ENCODE measurements at places on chromosomes 11 and 22. TPM values are rescaled to one million over a fixed set of nuclear protein-coding genes. Genes with fewer than 3 reads are reported as not detected.

DNA sequence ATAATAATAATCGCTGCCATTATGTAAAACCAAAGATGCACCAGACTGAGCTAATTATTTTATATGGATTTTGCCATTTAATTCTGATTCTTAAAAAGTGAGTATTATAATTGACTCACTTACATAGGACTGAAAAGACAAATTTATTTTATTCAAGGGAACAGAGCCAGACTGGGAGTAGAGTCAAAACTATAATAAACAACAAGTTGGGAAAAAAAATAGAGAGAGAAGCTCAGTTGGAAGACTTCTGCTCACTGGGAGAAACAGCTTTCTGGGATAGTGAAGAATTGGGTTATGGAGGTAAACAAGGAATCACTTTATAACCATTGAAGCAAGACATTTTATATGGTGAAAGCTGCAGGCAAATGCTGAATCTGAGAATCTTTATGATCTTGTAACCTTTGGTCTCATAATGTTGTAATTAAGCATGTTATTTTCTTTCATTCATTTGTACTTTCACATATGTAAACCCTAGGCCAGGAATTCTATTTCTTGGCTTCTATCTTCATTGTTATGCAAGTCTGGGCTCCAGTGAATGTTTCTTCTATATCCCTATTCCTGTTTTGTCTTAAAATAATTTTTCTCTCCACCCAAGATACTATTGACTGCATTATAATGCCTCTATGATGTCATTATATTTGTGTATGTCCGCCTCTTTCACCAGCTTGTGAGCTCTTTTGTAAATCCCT is 725.3 kb upstream of the CCDC179 start:
- no peak for DNase-seq

DNA sequence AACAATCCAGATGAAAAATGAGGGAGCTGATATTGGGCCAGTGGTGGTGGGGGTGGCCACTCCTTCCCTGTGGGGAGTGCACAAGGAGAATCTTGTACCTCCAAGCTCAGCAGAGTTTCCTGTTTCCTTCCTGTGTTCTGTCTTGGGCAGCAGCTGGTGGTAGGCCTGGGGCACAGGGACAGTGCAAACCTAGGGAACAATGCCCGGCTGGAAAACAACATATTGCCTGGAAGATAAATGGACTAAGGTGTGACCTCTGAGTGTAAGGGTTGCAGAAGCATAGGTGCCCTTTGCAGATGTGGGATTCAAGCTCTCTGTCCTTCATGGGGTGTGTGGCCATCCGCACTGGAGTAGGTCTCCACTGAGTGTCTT is 5.8 kb upstream of the JAM3 start:
- DNase-seq = no peak

- DNase-seq = no peak
These were observed 16.9 kb downstream of the CSF2RB start for GRCh38 chr22:36930041-36930935.

- no peak for DNase-seq
These were observed 15.1 kb downstream of the APOL1 start for GRCh38 chr22:36267896-36268485.

- DNase-seq = no peak
These were observed 1.5 kb downstream of the ATG13 start for GRCh38 chr11:46618837-46619236.

OR56A1 gene
- not detected for total RNA-seq

ANO1 gene
- total RNA-seq = not detected

Data from activated T-helper 1 cell treated with anti-CD3 and anti-CD28 coated beads, Interleukin-12 subunit alpha, Interleukin-12 subunit beta, Interleukin-2, Interleukin-4 antibody, amounts not matched to agents 30 ng/mL and 10 ng/mL and 1 ng/mL, durations not matched to agents 14 hours and 24 hours and 36 hours (primary cell).